ENCODE measurements at places on chromosomes 16 and 17.

- no peak for DNase-seq
These were observed 418.4 kb upstream of the PMFBP1 start for GRCh38 chr16:72590151-72590937.

- no peak for DNase-seq
These were observed 6.5 kb downstream of the CPNE7 start for GRCh38 chr16:89581861-89582563.

DNA sequence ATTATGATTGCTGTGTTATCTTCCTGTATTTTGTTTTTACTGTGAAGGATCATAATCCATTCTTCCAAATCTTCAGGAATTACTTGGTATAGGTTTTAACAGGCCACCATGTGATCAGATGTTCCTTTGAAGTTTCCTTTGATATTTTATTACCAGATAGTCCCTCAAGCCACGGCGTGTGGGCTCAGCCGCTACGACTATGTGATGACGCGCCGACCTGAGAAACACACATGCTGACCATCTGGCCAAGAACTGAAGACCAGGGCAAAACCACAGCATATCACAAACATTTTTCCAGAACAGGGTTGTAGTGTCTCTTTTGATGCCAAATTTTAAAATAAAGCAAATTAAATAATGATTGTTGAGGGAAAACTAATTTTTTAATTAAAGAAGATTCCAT is 47.3 kb downstream of the ZCCHC14 start:
- no peak for DNase-seq

GRCh38 chr16:72502594-72503005 is 330.6 kb upstream of the PMFBP1 start:
- DNase-seq, result no peak

DNA sequence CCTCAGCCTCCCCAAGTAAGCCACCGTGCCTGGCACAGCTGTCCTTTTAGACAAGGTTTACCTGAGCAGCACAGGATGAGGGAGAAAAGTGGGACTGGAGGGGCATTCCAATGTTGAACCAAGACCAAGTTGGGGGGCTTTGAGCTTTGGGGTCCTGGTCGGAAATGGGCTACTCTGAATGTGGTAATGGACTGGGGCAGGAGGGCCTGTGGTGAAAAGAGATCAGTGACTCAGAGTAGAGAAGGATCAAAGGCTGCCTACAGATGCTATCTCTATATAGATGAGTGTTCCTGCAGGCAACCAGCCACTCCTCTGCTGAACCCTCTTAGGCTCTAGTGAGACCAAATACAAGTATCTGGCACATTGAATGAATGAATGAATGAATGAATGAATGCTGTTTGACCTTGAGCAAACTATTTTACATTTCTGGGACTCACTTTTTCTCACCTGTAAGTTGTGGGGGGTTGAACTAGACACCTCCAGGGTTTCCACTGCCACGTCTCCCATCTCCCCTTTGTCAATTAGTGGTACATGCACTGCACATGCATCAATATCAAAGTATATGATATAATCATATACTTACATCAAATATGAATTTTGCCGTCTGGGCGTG is 26.3 kb upstream of the ETV4 start:
- DNase-seq, result no peak

DNA sequence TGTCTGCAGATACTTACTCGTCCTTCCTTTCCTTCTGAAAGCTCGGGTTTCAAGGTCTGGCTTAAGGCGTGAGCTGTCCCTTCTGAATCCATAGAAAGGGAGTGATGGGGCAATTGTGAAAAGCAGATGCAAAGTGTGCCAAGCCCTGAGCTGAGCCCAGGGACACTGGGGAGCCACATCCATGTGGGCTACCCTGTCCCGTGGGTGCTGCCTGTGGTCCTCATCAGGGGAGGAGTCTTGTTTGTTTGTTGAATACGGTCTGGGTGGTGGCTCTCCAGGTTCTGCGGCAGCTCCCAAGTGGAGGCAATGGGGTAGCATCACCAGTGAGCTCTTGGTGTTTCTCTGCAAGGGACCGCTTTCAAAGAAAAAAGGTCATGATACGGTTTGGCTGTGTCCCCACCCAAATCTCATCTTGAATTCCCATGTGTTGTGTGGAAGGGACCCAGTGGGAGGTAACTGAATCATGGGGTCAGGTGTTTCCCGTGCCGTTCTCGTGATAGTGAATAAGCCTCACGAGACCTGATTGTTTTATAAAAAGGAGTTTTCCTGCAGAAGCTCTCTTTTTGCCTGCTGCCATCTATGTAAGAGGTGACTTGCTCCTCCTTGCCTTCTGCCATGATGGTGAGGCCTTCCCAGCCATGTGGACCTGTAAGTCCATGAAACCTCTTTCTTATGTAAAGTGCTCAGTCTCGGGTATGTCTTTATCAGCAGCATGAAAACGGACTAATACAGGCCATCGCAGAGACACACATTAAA is 1.0 kb upstream of the ALG1 start:
- DNase-seq, result no peak

GRCh38 chr16:14360326-14361037 is 269.6 kb downstream of the PARN start:
- no peak for DNase-seq

DNA sequence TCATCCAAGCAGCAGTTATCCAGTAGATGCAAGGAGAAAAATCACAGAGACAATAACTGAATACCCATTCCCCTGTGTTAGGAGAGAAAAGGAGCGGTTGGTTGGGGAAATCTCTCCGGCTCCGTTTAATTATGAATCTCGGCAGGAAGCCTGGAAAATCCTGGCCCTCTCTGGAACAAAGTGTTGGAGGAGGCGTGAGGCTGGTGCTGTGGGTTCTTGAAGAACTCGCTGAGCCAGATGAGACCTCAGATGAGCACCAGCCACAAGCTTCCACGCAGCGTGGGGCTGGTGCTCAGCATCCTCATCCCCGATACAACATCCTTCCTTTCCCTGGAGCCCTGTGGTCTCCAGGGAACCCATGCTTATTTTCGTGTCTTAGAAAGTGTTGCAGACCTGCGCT is 39.7 kb downstream of the CACNG4 start:
- DNase-seq, result no peak
